Right lung (tissue), 10 donors: ENCODE measurements at places on chromosomes 5 and 9.

DNA sequence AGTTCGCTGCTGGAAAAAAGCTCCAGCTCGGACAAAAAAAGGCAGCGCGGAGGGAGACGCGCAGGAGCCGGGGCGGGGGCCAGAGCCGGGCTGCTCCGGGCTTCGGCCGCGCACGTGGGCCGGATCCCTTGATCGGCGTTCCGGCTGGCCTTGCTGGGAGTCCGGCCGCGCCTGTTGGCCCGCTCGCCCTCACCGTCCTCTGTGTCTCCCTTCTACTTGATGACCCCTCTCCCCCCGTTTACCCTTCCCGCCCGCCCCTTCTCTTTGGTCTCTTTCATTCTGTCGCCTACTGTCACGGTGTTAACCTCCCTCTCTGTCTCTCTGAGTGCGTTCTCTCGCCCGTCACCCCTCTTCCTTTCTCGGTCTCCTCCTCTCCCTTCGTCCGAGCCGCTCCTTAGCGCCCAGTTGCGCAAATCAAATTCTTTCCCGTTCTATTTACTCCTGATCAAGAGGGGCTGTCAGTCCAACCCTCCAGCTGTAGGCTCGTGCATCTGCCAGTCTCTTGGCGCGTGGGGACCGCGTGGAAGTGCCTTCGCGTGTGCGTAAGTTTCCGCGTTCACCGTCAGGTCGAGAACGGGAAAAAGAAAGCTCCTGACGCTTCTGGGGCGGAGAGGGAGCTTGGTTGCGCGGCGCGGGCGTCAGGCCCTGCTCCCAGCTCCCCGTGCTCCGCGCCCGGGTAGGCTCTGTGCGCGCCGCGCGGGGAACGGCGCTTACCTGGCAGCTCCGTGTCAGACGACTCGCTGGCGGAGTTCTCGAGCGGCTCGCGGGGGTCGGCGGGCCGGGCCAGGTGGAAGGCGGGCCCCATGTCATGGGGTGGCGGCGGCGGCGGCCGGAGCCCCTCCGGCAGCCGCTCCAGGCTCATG lies 798 bp downstream of the PITX1 start:
- no peak for DNase-seq

- DNase-seq = no peak
Measured at GRCh38 chr5:61603211-61603908, 271.3 kb downstream of the ZSWIM6 start.

DNA sequence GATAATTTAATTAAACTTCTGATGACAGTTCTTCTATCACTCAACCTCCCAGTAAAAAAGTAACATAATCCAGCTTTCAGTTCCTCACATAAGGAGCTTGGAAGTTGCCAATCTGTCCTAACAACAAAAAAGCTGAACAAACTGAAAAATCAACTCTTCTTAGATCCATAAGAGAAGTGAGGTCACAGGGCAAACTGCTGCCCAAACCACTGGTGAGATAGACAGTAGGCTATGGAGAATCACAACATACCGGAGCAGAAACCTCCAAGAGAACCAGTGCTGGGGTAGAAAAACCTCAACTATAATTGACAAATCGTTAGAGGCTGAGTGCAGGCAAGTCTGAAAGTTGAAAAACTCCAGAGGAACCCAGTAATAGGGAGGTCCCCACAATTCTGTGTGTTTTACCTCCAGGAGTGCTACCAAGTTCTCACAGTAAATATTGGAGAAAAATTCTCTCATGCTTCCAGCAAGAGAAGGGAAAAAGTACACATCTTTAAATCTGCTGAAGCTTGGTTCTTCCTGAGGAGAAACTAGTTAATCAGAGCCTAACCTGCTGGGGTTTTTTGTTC lies 300.0 kb downstream of the PDE4D start:
- DNase-seq = no peak

DNA sequence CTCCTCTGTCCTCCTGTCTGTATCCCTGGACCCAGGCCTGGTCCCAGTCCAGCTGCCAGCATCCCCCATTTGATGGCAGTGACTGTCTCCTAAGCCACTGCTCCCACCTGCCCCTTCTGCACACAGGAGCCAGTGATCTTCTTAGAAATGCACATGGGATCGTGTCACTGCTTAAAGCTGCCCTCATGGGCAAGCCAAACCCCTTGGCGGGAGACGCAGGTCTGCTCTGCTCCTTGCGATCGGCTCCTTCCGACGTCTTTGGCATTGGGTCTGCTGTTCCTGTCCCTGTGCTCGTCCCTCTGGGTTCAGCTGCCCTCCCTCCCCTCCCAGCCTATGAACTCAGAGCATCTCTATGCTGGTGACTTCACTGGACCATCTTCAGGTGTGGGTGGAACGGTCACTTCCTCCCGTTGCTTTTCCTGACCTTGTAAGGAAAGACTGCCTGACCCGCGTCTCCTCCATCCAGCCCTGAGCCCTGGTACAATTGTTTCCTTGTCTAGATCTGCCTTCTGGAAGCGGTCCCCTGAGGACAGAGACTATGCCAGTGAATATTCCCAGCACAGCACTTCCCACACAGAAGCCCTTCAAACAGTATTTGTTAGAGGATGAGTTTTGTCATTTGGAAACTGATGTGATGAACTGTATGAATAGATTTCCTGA lies 116.5 kb downstream of the ZNF354C start:
- DNase-seq = no peak

GRCh38 chr9:79662537-79662956 lies 90.8 kb downstream of the TLE4 start:
- no peak for DNase-seq

DNA sequence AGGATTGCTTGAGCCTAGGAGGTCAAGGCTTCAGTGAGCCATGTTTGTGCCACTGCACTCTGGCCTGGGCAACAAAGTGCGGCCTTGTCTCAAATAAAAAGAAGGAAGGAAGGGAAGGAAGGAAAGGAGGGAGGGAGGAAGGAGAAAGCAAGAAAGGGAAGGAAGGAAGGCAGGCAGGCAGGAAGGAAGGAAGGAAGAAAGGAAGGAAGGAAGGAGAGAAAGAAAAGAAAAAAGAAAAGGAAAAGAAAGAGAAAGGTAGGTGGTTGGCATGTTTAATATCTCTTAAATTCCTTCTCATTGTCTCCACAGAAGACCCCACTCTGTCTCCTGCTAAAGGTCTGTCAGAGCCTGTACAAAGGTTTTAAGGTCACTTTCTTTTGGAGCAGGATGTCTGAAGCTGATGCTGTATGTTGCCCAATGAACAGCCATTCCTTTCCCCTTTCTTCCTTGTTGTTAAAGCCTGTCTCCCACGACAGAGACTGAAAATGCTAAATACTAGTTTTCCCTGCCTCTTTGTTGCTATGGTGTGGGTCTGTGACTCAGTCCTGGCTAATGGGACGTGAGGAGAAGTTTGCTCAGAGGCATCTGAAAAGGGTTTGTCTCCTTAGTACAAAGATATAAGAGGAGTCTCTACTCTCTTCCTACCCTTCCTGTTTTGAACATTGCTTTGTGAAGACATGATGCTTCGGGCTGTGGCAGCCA lies 213.3 kb downstream of the PCSK1 start:
- DNase-seq = no peak

- DNase-seq = no peak
Measured at GRCh38 chr5:159752622-159753275, 163.5 kb upstream of the ADRA1B start.

DNA sequence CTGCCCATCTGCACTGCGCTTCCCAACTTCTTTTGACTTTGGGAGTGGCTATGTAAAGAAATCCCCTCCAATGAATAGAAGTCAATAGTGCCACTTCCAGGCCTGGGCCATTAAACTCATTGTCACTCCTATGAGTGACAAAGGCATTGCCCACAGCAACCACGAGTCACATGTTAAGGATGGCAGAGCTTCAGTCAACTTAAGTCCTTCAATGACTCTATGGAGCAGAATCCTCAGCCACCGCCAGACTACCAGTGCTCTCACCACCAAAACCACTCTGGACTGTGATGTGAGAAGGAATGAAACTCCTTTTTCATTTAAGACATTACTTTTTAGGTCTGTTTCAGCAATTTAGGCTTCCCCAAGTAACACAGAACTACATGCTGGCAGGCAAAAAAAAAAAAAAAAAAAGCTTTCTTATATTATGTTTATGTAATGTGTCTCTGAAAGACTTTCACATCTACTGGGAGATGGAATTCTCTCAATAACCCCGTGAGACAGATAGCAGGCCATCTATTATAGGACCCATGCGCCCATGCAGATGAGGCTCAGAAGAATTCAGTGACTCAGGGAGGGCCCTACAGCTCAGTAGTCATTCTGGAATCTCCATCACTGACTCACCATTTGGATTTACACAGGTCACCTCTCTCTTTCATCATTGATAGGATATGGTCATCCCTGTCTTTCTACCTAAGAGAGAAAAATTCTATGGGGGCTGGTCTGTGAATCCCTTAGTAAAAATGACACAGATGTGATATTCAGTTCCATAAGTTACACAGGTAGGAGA lies 180.5 kb downstream of the CEMIP2 start:
- DNase-seq = no peak

GRCh38 chr5:15320871-15321270 lies 179.1 kb upstream of the FBXL7 start:
- DNase-seq = no peak

GRCh38 chr5:98816582-98817222 lies 43.2 kb downstream of the RGMB start:
- DNase-seq = no peak

GRCh38 chr5:5985332-5985731 lies 393.0 kb downstream of the MED10 start:
- no peak for DNase-seq

DNA sequence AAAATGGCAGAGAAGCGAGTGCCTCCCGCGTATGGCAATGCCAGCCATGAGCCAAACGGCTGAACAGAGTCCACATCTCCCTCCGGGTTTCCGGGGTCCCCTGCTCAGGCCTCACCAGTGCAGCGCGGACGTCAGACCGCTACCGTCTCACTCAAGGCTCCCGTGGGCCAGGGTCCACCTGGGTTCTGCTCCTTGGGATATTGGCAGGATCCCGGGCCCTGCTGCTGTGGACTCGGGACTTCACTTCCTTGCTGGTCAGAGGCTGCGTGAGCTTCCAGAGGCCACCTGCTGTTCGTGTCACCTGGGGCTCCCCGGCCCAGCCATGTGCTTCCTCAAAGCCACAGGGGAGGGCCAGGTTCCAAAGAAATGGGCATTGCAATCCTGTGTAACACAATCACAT lies 38.4 kb upstream of the CLPTM1L start:
- DNase-seq = no peak

DNA sequence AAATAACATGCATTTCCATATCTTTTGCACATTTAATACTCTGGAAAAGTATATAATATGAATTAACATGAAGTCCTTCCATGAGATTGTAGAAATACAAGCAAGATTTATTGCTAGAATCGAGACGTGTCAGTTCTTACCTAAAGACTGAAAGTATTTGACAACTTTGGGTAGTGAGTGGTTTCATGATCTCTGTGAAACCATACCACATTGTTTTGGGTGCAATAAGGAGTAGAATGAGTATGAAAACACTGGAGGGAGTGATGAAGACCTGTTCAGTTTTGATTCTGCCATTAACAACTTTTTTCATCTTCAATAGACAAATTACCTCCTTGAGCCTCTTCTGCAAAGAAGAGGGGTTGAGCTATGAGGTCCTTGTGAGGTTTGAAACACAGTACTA lies 133.7 kb downstream of the NUDT12 start:
- DNase-seq = no peak

GRCh38 chr5:132470596-132470995 lies 20.0 kb downstream of the IRF1 start:
- no peak for DNase-seq

- DNase-seq = no peak
Measured at GRCh38 chr9:73153793-73154227, 2.1 kb downstream of the ANXA1 start.

DNA sequence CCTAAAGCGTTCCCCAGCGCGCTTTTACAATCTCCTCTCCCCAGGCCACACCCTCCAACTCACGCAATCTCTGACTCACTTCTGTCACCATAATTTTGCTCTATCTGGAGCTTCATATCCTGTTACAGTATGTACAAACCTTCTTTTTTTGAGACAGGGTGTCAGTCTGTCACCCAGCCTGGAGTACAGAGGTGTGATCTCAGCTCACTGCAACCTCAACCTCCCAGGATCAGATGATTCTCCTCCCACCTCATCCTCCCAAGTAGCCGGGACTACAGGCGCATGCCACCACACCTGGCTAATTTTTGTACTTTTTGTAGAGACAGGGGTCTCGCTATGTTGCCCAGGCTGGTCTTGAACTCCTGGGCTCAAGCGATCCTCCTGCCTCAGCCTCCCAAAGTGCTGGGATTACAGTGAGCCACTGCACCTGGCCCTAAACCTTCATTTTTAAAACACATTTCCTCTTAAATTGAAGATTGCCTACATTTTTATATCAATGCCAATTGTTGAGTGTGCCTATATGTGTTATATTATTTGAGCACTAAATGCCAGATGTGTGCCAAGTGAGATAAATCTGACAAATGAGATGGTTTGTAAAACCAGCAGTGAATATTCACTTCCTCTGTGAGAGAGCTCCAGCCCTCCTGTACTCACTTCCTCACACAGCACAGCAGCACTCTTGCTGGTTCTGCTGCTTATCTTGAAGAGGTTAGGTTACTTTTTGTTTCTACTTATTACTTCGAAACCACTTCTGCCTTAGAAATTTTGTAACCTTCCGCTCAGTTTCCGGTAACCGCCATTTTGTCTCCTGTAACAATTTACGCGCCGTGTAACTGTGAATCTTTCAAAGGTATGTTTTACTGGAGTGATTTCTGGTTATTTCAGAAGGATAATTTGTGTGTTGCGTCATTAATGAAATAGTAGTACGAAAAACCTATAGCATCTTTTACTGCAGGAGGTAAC lies 57.9 kb downstream of the DOCK8 start:
- no peak for DNase-seq

DNA sequence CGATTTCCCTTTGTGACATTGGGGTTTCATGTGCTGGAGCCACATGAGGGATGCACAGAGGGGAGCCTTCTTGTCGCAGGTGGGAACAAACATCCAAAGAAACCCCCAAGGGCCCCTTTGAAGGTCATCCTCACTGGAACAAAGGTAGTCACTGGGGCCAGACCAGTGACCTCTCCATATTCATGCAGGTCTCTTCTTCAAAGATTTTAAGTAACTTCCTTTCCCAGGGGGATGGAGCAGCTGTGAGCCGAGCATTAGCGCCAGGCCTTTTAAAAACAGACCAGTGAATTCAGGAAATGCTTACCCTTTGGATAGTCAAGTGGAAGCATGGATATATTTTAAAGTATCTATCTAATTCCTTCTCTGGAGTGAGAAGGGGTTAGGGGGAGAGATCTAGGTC lies 33.0 kb downstream of the DAPK1 start:
- no peak for DNase-seq

- no peak for DNase-seq
Measured at GRCh38 chr5:643351-643801, 31.2 kb downstream of the CEP72 start.

- DNase-seq = no peak
Measured at GRCh38 chr9:77945798-77946197, 85.8 kb downstream of the GNAQ start.

GRCh38 chr9:113479174-113479621 lies 15.7 kb downstream of the RGS3 start:
- no peak for DNase-seq
